ENCODE measurements at places on chromosomes 3 and 15.

DNA sequence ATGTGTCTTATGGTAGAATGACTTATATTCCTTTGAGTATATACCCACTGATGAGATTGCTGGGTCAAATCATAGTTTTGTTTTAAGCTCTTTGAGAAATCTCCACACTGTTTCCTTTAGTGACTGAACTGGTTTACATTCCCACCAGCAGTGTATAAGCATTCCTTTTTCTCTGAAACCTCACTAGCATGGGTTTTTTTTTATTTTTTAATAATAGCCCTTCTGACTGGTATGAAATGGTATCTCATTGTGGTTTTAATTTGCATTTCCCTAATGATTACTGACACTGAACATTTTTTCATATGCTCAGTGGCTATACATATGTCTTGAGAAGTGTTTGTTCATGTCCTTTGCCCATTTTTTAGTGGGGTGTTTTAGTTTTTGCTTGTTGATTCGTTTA lies 494.3 kb downstream of the SQOR start:
- DNase-seq: no peak

GRCh38 chr15:74653426-74654102 lies 37.9 kb downstream of the CLK3 start:
- DNase-seq: no peak

GRCh38 chr3:153591561-153592245 lies 429.7 kb downstream of the RAP2B start:
- no peak for DNase-seq

DNA sequence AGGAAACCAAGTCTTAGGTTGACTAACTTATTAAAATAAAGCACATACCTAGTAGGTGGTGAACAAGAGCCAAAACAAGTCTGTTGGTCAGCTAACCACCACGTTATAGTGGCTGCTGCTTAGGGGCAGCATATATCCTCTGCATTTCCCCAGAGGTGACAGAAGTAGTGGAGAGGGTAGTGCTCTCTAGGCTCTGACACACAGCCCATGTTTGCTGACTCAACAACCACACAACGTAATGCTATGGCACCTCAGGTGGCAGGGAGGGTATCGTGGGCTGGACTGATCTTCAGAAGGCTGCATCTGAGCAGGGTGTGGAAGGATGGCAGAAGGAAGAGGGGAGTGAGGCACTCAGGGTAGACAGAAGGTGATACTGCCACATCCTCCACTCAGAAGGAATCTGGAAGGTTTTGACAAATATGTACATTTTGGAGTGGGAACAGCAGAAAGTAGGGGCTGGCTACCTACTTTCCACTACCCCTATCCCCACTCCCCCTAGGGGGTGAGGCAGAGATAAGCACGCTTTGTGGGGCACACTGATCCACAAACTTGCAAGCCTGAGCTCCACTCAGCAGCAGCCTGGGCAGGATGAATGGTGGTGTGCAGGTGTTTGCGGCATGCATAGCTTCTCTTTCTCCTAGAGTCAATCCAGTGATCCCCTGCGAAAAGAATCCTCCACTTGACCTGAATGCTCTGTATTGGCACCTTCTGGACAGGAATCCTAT lies 178.1 kb downstream of the RORA start:
- DNase-seq: no peak

DNA sequence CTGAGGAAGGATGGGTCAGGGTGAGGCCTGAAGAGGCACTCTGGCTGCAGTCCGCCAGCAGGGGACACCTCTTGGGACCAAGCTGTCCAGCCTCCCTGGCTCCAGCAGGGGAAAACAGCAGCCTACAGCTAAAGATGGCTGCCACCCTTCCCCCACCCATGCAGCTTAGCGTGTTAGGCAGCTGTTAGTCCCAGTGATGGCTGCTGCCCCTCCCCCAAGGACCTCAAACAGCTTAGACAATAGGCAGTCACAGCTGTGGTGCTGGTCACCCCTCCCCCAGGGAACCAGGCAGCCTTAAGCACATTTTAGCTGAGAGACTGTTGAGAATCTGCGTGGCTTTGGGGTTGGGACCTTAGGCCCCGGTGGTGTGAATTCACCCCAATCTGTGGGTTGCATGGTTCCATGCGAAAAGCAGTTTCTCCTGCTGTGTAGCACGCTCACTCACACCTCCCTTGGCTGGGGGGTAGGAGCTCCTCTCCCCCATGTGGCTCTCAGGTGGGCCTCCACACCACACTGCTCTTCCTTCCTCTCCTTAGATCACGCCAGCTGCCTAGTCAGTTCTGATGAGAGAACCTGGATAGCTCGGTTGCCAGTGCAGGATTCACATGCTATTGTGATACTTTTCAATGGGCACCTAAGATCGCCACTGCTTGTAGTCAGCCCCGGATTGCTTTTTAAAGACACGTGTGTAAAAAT lies 140.5 kb upstream of the CADPS start:
- DNase-seq: no peak

- no peak for DNase-seq
Observed at GRCh38 chr3:124916837-124917409, 17.6 kb downstream of the MUC13 start.

DNA sequence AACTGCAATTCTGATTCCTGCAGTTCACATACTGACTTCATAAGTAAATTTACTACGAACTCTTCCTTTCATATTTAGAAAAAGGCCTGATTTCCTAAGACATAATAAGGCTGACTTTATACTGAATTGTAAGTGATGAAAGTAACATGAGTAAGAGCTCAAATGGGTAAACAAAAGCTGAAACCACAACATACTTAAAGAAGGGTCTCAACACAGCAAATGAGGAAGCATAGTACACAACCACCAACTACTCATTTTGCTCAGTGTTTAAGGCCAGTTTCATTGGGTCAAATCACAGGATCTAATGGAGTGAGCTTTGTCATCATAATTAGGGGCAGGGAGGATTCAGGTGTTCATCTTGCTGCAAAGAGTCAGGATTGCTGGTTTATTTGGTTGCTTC lies 81.4 kb downstream of the SETD2 start:
- no peak for DNase-seq

DNA sequence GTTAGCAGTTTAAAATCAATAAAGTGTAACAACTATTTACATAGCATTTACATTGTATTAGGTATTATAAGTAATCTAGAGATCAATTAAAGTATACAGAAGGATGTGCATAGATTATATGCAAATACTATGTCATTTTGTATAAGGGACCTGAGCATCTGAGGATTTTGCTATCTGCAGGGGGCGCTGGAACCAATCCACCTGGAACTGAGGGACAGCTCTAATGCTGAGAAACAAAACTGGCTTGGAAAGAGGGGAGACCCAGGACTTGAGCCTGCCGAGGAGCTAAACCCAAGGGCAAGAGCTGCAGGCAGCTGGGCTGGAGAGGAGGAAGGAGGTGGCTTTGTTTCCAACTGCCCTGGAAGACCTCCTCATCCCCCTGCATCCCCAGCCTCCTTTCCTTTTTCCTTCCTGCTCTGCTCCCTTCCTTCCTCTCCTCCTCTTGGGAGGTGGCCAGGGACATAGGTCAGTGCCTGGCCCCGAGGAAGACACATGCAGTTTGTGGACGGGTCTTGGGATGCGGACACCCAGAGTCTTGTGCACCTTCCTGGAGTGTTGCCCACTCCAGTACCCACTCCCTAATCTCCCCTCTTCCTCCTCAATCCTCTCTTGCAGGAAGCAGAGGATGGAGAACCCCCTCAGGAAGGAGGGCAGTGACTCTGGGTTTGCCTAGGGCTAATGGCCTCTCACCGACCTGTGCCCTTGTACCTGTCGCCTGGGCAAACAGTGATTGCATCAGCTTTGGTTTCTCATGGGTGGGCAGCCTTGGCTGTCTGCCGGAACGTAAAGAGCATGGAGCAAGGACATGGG lies 825 bp upstream of the RTP3 start:
- DNase-seq: no peak

DNA sequence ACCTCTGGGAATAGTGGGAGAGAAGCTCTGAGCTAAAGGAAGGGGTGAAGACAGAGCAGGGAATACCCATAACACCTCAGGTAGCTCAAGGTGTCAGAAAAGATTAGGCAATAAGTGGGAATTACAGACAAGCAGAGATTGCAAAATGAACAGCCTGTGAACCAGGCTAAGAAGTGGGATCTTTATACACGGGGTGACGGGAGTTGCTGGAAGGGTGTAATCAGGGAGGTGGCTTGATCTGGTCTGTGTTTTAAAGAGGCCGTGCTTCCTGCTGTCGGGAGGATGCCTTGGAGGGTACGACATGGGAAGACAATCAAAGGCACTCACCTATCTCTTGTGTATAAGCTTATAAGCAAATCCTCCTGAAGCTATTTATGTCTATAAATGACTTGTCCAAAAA lies 216.3 kb downstream of the CLSTN2 start:
- DNase-seq: no peak

DNA sequence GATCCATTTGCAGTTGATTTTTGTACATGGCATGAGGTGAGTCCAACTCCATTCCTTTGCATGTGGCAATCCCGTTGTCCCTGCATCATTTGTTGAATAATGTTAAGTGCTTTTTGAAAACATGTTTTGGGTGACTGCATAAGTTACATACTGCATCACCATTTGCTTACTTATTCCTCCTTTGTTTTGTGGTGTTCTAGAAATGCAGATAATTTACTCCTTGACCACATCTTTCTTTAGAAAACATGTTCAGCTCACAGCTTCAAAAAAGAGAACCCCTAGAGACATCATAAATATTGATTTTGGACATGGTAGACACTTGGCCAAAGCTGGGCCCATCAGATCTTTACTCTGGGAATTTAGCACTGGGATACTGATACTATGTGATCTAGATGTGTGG lies 135.3 kb upstream of the DAZL start:
- DNase-seq: no peak

DNA sequence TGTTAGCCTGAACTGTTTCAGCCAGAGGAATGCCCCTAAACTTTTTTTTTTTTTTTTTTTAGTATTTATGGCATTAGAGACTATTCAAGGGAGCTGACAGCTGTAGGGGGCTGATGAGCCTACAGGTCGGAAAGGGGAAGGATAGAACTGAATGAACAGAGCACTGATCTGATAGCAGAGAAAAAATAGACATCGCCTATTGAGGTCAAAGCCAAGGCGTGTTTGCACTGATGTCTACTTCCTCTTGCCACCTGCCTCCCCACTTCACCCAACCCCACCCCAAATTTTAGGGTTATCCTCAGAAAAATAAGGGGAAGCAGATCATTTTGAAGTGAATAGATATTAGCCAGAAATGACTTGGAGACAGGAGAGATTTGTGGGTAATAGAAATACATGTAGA lies 3.0 kb upstream of the ZMAT3 start:
- DNase-seq: no peak

DNA sequence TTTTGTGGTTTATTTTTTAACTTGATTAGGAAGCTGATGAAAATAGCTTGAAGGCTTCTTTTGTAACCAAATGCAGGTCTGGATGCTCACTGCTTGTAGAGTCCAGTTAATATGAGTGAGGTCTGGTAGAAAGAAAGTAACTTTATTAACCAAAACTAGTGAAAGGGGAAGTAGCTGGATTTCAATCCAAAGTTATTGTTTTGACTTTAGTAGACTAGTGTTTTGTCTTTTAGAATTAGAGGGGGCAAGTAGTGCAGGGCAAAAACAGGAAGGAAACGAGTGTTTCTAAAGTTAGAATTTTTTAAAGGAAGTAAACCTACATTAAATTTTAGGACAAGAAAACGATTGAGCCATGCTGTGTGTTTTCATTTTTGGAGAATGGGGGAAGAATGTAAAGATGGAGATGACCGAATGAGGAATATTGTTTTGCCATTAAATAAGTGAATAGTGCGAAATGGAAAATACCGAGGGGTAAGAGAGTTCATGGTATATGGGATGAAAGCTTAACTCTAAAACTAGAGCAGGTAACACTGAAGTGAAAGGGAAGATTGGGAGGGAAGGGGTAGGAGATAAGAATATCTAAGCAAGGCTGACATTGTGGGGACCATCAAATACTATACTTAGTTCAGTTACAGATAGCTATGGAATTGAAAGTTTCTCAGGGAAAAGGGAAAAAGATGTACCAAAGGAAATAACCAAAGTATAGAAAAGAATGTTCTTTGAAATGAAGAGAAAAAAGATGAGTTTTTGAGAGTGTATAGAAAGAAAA lies 40.0 kb downstream of the USP3 start:
- no peak for DNase-seq

Measured in stimulated activated CD4-positive, alpha-beta T cell treated with anti-CD3 and anti-CD28 coated beads, TNF-alpha, amount 100 ng/mL, for 48 hours (primary cell).